ENCODE measurements at places on chromosomes 2 and 18.

GRCh38 chr2:120226316-120226715 lies 3.1 kb upstream of the TMEM185B start:
- DNase-seq, result no peak

DNA sequence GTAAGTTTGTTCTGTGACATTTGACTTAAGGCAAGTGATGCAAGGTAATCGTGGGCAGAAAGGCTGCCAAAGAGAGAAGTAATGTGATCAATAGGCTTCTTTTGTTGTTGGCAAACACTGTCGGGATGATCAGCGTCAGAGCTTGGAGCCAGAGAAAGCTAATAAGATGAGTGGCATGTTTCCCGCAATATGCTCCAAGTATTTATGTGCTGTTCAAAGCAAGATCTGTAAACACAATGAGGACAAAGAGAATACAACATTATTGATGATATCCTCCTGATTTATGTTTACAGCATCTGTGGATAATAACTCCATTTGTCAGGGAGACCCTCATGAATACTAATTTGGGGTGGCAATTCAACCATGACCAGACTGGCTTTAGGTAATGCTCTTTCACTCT lies 603.3 kb downstream of the TDRD15 start:
- DNase-seq, result no peak

GRCh38 chr2:54572262-54572635 lies 116.1 kb downstream of the SPTBN1 start:
- DNase-seq, result no peak

- DNase-seq, result no peak
Observed at GRCh38 chr18:61980355-61980754, 87.5 kb upstream of the RNF152 start.

GRCh38 chr2:187403568-187404260 lies 44.3 kb downstream of the CALCRL start:
- DNase-seq, result no peak

DNA sequence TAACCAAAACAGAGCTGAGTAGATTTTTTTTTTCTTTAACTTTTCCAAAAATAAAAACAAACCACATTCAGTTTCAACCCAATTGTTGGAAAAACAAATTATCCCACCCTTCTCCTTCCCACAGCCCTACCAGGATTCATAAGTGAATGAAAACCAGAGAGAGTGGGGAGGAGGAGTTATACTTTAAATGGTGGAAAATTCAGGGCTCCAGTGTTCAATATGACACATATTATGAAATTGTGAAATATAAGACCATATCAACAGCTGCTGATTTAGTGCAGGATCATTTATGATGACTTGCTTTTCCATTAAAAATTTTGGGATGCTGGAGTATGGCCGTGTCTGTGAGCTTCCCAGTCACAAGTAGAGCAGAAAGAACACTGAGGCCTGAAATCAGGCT lies 26.7 kb downstream of the COLEC12 start:
- no peak for DNase-seq

- no peak for DNase-seq
Observed at GRCh38 chr18:45198526-45198925, 416.8 kb upstream of the SLC14A2 start.

DNA sequence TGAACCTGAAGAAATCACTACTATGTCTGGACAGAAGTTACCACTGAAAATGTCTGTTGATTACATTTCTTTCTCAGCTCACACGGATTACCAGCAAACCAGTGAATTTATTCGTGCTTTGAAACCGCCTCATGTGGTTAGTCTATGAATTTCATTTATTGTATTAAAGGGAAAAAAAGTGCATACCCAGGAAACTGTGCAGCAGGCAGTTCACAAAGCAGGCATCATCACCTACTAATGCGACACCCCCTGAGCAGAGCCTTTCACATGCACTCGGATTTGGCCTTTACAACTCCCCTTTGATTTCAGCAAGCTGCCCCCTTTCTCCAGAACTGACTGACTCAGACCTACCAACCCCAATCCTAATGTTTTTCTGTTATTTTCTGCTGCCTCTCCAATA lies 20.1 kb downstream of the CPSF3 start:
- no peak for DNase-seq

DNA sequence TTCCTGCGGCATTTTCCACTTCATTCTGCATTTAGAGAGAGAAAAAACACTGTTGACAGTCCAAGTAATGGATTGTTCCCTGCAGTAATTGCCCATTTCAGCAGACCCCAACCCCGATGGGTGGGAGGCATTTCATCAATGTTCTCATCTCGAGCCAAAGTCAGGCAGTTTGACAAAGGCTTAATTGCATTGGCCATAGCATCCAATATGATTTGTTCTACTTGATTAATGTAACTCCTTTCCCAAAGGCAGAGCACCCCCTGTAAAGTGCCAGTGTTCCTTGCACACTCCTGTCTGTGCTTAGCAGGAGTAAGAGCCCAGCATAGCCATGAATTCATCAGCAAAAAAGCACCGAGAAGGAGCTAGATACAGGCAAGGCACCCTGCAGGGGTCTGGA lies 174.4 kb downstream of the SEPTIN10 start:
- no peak for DNase-seq

DNA sequence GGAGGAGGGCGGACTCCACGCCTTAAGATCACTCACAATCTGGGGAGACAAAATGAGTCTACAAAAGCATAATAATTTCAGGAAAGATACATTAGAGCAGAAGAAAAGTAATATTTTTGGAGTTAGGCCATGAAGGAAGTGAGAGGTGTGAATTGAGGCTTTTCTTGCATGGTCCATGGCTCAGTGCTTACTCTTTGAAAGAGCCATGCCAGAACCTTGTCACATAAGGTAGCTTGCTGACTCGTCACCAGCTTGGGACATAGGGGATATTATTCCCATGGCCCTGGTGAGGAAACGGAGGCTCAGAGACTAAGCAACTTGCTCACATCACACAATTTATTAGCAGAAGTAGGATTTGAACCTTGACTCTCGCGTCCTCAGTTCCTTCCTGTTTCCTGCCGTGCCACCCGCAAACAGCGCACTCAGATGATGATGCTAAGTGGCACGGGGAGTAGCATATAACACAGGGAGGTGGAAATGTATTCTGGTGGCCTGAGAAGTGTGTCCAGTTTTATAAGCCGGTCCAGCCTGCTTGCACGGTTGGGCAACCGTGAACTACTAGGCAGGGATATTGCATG lies 312.2 kb upstream of the EPAS1 start:
- no peak for DNase-seq

DNA sequence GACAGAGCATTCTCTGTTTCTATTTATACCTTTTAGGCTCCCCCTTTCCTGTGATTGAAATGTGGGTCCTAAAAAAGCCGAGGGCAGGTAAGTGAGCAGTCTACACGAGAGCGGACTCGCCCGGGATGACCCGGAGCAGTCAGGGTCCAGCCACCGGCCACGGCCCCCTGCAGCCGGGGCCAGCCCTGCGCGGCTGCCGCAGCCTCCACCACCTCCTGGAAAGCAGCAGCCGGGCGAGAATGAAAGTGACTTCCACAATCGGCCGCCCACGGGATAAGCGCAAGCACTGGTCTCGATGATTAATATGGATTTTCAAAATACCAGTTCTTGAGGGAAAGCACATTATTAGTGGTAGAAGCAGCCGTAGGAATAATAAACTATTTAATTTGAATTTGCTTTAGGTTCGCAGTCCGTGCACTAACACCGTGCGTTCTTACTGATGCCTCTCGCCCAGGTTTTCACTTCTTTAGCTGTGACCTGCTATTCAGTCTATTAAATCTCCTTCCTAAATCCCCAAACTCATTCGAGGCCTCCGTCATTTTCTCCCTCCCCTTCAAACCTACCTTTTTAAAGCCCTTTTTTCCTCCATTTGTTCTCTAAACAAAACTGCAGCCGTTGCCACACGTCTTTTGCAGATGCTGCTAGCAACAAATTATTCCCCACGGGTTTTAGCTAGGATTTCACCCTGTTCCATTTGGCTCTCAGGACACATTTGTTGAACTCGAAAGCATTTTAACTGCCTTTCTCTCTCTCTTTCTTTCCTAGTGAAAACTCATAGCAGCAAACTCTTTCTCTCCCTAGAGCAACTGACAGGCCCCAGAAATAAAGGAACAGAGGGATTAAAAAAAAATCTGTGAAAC lies 1015.1 kb upstream of the PIK3C3 start:
- no peak for DNase-seq

GRCh38 chr2:63855418-63856302 lies 14.0 kb downstream of the UGP2 start:
- DNase-seq, result no peak

DNA sequence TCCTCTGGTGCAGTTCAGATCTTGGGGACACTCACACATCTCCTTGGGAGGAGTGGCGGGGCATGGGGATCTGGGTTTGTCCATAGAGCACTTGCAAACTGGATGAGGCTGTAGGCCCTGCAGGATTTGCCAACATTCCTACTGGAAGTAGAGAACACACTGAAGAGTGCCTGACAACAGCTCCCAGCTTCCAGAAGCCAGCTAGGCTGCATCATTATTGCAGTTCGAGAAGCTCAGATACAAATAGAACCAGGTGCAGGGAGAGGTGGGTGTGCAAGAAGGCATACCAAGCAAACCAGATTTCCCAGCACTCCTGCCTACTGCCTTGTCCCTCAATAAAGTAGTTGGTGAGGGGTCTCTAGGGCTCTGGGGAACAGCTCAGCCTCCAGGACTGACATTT lies 52.5 kb downstream of the RHOB start:
- no peak for DNase-seq

GRCh38 chr2:223941579-223942277 lies 3.4 kb downstream of the WDFY1 start:
- DNase-seq, result peak; percentile 76

DNA sequence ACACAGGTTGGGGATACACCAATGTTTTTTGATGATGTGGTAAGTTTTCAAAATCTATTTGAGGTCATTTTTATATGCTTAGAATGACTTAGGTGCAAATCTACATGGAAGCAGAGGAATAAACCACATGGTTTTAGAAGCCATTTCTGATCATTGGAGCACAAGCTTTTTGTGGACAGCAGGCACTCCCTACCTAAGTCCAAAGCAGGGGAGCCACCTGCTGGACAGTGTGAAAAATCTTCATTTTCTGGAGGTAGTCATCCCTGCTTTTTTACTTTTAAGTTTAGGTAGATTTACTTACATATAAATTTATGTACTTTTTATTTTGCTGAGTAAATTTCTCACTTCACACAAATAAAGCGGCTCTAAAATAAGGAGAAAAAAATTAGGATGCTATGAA lies 323.2 kb downstream of the PLCL1 start:
- peak; percentile 20 for DNase-seq

- DNase-seq, result no peak
Observed at GRCh38 chr2:122565364-122565763, 809.9 kb downstream of the TSN start.

GRCh38 chr2:85659324-85659981 lies 8.5 kb downstream of the SFTPB start:
- DNase-seq, result no peak

- peak; percentile 95 for DNase-seq
Observed at GRCh38 chr2:73779467-73780236, at the start of gene DUSP11. Gene DUSP11 (minus strand): TSS chr2:73780103. CDS start chr2:73779974, 129 bp downstream.

- DNase-seq, result no peak
Observed at GRCh38 chr2:121387591-121388325, 102.8 kb upstream of the TFCP2L1 start.

DNA sequence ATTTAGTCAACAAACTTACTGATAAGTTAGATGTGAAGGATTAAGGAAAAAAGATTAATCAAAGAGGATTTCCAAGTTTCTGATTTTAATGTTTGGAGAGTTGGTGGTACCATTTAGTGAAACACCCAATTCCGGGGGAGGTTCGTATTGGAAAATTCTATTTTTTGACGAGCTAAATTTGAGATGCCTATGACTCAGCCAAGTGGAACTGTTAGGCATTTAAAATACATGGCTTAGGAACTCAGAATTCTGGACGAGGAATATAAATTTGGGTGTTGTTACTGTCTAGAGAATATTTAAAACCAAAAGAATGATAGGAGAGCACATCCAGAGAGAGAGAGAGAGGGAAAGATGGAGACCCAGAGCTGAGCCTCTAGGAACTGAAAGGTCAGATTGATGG lies 103.6 kb downstream of the TMX3 start:
- no peak for DNase-seq

- DNase-seq, result peak; percentile 73
Observed at GRCh38 chr2:10835052-10835970, 22.7 kb upstream of the PDIA6 start.

DNA sequence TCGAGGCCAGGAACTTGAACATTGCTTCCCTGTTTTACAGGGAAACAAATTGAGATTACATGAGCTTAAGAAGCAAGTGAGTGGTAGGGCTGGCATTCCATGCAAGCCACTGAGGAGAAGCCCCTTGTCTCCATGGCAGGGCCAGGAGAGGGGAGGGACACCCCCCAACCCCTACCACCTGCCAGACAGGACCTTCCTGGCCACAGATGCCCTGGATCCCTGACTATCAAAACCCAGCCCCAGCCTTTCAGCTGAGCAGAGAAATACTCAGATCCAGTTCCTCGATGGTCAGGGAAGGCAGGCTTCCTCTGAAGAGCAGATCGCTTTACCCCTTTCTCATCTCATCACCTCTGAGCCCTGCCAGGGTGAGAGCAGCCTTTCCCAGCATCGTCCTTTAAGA lies 53.8 kb upstream of the ALPP start:
- no peak for DNase-seq

GRCh38 chr2:2291500-2292260 lies 39.4 kb downstream of the MYT1L start:
- no peak for DNase-seq

- no peak for DNase-seq
Observed at GRCh38 chr18:34965108-34965507, 76.1 kb upstream of the MAPRE2 start.

GRCh38 chr2:173153301-173153885 lies 77.7 kb downstream of the MAP3K20 start:
- no peak for DNase-seq

GRCh38 chr2:241108271-241109209 lies 6.5 kb upstream of the MTERF4 start:
- no peak for DNase-seq

DNA sequence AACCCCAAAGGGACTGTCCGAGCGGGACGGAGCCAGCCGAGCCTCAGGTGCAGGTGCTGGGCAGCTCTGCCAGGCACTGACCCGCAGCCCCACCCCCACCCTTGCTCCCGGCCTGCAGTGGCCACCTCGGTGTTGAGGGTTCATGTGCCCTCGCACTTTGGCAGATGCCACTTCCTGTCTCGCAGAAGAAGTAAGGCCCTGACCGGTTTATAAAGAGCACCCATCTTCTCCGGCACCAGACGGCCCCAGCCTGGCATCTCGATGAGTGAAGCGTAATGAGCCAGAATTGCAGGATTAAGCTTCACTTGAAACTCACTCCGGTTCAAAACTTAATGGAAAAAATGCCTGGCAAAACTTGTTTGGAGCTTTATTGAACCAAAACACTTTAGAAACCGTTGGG lies 10.9 kb upstream of the NFATC1 start:
- no peak for DNase-seq

DNA sequence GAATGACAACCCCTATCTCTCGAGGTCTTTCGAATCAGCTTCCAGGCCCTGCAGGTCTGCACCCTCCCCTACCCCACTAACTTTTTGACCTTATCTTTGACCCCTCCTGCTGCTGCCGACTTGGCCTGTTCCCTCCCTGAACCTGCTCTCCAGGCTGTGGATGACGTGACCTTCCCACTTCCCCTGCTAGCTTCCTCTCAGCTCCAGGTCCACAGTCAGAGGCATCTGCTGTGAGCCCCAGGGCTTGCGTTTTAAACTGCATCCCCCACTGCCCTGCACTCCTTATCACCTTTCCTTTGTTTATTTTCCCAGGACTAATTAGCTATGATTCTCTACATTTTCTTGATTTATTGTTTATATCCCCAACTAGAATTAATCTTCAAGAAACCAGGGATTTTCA lies 71.2 kb upstream of the ALKAL2 start:
- DNase-seq, result no peak

All from activated T-cell treated with anti-CD3 and anti-CD28 coated beads for 24 hours (primary cell).